Inflammatory macrophage treated with lipopolysaccharide for 4 hours (primary cell): ENCODE measurements at places on chromosomes 1 and 21.

GRCh38 chr1:60732977-60733401, 349.4 kb upstream of the NFIA start:
- no peak for DNase-seq

- peak; percentile 51 for DNase-seq
Measured at GRCh38 chr1:235304549-235305451, 23.2 kb downstream of the ARID4B start.

DNA sequence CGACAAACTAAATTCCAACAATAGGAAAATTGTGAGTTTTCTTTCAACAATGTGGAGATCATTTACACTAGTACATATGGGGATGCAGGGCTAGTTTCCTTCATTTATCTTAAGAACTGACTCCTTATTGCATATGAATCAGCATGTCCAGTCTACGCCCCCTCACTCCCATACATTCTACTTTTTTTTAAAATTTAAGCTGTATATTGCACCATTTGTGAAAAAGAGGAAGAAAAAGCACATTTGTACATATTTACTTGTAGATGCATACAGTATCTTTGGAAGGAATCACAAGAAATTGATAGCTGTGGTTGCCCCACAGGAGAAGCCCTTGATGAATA, 15.9 kb downstream of the VPS26C start:
- peak; percentile 92 for DNase-seq

DNA sequence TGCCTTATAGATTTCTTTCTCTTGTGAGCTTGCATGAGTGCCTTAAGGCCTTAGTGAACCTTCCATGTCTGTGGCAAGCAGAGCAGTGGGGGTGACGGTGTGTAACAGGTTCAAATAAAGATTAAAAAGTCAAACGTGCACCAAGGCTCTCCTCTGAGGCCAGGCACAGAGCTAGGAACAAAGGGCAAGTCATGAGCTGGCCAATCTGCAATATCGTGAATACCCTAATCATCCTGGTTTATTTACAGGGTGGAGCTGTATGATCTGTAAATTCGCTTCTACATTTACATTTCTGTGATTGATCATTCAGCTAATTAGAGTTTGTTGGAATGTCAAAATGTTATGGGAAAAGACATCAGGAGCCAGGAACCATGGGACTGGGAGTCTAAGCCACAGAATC, 120.2 kb downstream of the CAPN8 start:
- no peak for DNase-seq

GRCh38 chr1:162627662-162628296, 4.5 kb upstream of the DDR2 start:
- DNase-seq = peak; percentile 5

- DNase-seq = no peak
Measured at GRCh38 chr1:83000286-83000685, 998.6 kb downstream of the TTLL7 start.
